ENCODE measurements at places on chromosomes 4 and X.

GRCh38 chr4:109072595-109072994 is 229.9 kb downstream of the COL25A1 start:
- DNase-seq = no peak

DNA sequence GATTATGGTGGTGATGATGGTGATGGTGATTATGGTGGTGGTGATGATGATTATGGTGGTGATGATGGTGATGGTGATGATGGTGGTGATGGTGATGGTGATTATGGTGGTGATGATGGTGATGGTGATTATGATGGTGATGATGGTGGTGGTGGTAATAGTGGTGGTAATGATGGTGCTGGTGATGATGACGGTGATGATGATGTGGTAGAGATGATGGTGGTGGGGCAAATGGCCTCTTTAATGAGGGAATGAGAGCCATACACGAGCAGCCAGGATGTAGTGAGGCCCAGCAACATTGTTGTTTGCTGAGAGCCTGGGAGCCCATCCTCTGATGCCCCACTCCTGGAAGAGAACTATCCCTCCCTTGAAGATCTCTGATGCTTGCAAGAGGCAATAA is 29.0 kb downstream of the HMX1 start:
- no peak for DNase-seq

DNA sequence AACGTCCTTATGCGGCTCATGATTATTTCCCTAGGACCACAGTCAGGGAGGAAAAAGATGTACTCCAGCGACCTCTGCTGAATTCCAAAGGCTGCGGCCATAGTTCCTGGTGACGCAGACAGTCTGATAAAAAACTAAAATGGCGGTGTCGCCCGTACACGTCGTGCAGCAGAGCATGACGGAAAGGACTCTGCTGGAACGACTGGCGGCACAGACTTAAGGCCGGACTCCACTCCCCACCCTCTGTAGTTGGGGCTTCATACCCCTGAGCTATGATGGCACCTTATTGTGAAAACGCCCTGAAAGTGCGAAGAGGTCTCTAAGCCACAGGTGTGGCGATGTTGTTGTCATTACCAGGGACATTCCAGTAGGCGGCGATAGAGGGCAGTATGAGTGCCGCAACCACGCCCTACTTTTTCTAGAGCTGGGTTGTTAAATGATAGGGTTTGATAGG is 90.0 kb upstream of the EDA2R start:
- peak; percentile 3 for DNase-seq

DNA sequence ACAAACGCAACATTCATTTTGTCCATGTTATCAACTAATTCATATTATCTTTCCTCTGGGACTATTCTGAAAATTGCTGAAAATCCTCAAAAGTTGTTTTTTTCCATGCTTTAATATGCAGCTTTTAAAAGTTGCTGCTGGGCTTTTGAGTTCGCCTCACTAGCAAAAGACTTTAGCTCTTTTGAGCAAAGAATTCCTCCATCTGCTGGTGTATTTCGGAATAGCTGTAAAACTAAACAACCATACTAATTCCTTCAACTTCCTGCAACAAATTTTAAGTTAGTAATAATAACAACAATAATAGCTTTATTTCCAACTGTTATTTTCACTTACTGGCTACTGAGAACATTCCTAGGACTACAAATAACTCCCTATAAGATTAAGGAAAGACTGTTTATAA is 124.5 kb upstream of the PLAC1 start:
- DNase-seq = no peak

DNA sequence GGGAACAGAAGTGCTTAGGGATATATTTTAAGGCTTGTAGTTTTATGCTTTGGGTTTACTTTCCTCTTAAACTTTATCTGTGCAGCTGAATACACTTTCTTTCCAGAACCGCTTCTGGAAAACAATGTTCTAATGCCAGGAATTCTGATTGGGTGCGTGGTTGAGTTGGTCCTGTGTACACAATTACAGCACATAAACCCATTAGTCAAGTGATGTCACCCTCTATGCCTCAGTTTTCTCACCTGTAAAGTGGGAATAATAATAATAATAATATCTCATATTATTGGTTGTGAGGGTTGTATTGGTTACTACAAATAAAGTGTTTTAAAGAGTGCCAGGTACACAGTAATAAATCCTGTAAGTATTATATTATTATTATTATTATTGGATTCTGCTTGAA is 129.2 kb downstream of the MID1IP1 start:
- DNase-seq = no peak

DNA sequence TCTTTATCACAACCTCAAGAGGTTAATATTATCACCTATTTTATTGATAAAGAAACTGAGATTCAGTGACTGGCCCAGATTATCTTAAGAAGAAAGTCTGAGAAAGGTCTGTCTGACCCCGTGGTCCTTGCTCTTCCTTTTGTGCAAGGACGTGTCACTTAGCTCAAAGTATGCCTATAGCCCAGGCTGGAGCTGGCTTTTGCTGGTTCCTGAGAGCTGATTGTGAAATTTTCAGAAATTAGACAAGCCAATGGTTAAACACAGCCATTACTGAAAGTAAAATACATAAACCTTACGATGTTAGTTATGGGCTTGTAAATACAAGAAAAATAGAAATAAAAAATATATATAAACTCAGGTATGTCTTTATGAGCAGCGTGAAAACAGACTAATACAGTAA is 70.1 kb downstream of the CHRNA9 start:
- no peak for DNase-seq

- DNase-seq = no peak
These were observed 33.3 kb upstream of the APLN start for GRCh38 chrX:129688097-129688496.

DNA sequence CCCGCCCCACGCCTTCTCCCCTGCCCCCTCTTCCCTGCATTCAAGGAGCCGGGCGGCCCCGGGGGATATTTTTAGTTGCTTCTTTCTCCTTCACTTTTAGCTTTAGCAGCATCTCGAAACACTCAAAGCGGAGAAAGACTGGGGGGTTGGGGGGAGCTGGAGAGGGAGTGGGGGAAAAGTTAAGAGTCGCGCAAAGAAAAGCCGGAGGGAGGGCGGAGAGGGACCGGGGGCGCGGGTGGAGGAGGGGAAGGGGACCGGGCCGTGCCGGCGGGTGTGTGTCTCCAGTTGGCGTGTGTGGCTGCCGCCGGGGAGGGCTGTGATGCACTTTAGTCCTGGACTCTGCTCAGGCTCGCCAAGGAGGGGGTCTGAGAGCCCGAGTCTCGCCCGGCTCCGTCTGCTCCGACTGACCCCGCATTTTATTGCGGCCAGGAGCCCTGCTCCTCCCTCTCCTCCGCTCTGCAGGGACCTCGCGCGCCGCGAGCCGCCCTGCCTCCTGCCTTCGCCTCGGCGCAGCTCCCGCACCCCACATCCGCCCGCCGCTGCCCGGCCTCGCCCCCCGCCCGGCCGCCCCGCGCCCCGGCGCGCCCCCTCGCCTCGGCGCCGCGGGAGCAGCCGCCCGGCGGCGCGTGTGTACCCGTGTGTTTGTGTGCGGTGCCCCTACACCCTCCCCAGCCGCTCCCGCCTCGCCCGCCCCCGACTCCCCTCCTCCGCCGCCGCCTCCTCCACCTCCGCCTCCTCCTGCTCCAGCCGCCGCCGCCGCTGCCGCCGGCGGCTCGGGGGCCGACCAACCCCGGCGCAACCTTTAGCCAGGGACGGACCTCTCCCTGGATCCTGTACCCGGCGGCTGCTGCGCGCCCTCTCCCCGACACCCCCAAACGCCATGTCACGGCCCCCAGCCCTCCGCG is 1.4 kb downstream of the ZNF827 start:
- peak; percentile 41 for DNase-seq

- no peak for DNase-seq
These were observed 11.3 kb upstream of the DRP2 start for GRCh38 chrX:101208152-101208905.

DNA sequence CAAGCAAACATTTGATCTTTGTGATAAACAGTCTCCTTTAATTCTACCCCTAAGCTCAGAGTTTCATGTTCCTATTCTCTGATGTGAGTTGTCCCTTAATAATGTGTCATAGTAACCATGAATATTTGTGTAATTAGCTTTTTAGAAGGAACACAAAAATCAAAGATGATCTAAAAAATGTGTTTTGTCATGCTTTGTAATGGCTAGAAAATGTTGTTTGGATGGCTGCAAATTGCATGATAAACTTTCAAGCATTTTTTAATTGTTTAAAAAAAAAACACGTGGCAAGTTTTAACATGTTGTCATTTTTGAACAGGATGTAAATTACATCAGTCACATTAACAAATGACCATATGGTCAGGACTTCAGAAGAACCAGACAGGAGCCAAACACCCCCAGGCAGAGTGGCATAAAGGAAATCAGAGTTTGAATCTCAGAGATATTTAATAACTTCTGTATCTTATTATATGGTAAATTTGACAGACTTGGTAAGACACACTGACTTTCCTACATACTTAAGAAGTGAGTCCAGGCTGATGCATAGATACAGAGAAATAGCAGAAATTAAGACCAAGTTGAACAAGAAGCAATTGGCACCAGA is 223.9 kb upstream of the VEGFC start:
- DNase-seq = no peak

- no peak for DNase-seq
These were observed 18.5 kb downstream of the OTUD5 start for GRCh38 chrX:48938721-48939425.

GRCh38 chr4:90996813-90997212 is 869.6 kb downstream of the CCSER1 start:
- no peak for DNase-seq

DNA sequence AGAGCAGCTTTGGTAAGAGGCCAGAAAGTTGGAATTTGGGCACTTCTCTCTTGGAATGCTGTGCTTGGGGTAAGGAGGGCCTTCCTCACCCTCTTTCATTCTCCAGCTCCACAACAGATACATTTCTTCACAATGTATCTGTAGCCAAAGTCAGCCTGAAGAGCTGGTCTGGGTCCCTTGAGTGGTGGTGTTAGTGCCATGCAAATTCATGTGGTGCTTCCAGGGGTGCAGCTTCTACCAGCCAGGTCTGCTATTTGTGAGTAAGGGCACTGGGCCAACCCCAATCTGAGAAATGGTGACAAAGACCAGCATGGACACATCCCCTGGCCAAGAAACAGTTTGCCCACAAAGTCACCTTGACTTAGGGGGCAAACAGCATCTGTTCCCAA is 17.8 kb downstream of the AMER1 start:
- DNase-seq = no peak

- no peak for DNase-seq
These were observed 150.7 kb upstream of the SFRP2 start for GRCh38 chr4:153939570-153939969.

GRCh38 chr4:78953769-78954666 is 14.8 kb upstream of the PAQR3 start:
- DNase-seq = no peak

DNA sequence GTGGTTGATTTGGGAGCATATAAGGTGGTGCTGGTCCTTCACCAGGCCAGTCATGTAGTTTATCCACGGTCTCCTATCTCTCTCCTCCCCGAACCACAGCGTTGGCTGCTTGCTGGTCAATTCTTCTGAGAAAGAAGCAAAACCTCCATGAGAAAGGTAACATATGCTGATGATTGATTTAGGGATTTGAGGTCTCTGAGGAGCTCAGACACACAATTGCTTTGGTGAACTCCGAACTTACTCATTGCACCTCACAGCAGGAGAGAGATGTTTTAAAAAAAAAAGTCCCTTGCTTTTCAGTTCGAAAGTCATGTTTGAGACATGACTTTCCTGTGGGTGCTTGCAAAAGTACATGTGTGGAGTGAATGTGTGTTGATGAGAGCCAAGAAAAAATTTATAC is 100.2 kb downstream of the TSPAN7 start:
- no peak for DNase-seq

DNA sequence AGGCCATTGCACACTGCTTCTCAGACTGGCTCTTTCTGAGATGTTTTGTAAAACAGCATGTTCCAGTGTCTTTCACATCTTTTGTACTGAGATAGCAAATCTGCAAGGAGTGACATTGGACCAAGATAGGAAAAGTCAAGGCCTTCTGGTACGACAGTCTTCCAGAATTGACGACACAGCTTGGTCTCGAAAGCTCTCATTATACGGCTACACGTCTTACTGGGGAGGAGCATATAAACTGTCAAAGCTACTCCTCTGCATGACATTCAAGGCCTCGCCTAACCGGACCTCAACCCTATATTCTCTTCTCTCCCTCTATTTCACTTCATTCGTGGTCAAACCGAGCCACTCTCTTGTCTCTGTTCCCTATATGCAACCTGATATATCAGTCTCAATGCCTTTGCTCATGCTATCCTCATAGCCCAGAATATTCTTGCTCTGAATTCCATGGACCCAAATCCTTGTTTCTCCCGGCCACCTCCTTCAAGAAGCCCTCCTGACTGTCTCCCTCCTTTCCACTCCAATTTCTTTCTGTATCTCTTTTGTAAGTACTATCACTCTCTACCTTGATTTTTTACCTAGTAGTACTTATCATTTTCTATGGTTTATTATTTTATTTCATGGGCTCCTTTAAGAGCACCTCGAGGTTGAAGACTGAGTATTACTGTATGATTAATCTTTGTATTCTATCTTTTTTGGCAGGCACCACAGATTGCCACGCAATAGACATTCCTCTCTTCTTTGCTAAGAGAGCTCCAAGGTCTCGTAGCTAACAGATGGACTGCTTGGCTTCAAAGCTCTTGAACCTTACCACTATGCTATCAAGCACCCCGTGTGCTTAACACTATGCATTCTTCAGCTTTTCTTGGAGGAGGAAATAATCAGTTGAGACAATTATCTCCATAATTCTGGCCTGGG is 35.1 kb downstream of the RBM47 start:
- no peak for DNase-seq

- no peak for DNase-seq
These were observed 16.3 kb downstream of the KLF8 start for GRCh38 chrX:56248492-56248891.

- DNase-seq = no peak
These were observed 159.7 kb upstream of the ATP6AP2 start for GRCh38 chrX:40420899-40421729.

DNA sequence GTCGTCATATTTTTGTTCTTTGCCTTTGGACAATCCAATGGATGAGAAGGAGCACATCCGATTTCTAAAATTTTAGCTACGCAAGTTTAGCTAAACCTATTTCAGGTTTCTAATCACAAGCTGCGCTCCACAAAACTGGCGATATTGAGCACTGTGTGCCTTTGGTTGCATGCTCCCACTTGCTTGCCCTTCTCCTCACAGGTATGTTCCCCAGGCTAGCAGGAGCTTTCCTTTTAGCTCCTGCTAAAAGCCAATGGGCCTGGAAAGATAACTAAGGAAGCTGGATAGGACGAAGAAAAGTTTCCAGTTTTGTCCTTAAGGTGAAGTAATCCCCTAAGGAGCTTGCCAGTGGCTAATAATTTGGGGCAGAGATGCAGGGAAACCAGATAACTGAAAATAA is 975.2 kb downstream of the FSTL5 start:
- no peak for DNase-seq

GRCh38 chr4:33184657-33185290 is 2464.6 kb downstream of the PCDH7 start:
- no peak for DNase-seq

GRCh38 chr4:143502231-143502630 is 11.3 kb upstream of the SMARCA5 start:
- no peak for DNase-seq

GRCh38 chr4:185941461-185941860 is 127.5 kb upstream of the TLR3 start:
- DNase-seq = no peak

GRCh38 chrX:133359466-133359865 is 55.8 kb downstream of the GPC4 start:
- no peak for DNase-seq

- DNase-seq = no peak
These were observed at the start of gene RAB41 for GRCh38 chrX:70281951-70282350. RAB41 (plus strand) TSS chrX:70282172; CDS start chrX:70282218, 46 bp downstream.

All from GM12892 (cell line).